Liver (tissue), 10 donors: ENCODE measurements at places on chromosomes 12 and 14. TPM values are rescaled to one million over a fixed set of nuclear protein-coding genes. Genes with fewer than 3 reads are reported as not detected.

GRCh38 chr12:108166505-108166904, 37.4 kb downstream of the WSCD2 start:
- no peak for DNase-seq

DNA sequence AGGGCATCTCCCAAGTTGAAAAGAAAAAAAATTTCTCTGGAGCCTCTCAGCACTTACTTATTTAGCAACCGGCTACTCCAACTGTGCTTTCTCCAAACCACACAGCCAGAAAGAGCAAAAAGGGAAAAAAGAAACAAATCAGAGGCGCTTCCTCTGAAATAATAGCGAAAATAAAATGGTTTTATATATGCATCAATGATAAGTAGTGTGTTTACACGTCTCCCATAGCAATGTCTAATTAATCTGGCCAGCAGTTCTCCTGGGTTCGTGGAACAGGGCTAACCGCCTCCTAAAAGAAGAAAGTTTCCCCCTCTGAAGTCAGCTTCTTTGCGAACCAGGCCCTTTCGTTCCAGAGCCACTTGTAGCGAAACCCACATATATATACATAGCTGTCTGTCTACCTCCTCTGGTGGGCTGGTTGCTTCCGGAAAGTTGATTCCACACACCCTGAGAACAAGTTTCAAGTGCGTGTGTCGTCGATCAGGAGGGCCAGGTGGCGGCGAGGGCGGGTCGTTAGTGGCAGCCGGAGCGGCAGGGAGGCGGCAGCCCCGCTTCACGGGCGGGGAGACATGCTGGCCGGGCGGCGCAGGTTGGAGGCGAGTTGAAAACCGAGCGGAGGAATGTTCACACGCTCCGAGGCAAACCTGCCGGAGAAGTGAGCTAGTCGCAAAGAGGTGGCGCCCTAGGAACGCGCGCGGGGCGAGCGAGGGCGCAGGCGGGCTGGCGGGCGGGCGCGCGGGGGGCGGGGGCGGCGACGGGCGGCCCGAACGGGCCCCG, 2.7 kb downstream of the PTHLH start:
- DNase-seq = peak; percentile 39

Gene PPP2R5C
- total RNA-seq = 48.2 TPM

Gene DPPA3
- not detected for total RNA-seq

Gene PMEL
- 4.5 TPM for total RNA-seq
